ENCODE measurements at places on chromosomes 2 and 18.

- DNase-seq, result peak; percentile 7
Measured at GRCh38 chr2:45380131-45380836, 230.8 kb downstream of the SRBD1 start.

GRCh38 chr2:233964581-233964980 is 47.4 kb downstream of the TRPM8 start:
- DNase-seq, result no peak

DNA sequence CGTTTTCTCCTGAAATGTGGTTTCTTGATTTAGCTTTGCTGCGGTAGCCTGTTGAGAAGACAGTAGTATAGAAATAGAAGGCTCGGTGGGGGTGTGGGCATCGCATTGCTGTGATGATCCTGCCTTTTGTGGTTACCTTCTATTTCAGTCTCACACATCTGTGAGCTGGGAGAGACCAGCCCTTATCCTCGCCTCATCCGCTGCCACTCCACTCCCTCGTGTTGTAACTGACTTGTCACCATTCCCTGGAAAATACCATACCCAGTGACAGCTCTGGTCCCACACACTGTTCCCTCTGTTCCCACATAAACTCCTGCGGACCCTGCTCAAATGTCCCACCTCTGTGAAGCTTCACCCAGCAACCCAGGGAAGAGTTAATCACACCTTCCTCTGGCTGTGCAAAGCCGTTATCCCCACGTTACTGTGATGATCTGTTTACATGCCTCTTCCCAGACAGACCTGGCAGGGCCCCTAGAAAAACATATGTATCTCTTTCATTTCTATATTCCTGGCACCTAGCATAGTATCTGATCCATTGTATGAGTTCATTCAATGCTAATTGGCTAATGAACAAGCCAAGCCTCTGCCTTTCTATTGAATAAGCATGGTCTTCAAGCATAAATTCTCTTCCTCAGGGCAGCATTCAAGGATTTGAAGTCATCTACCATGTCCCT is 114.6 kb downstream of the MAPK4 start:
- DNase-seq, result no peak

- no peak for DNase-seq
Measured at GRCh38 chr18:35397976-35398375, 20.8 kb upstream of the ZNF396 start.

GRCh38 chr2:120606931-120607330 is 128.7 kb upstream of the GLI2 start:
- DNase-seq, result no peak

DNA sequence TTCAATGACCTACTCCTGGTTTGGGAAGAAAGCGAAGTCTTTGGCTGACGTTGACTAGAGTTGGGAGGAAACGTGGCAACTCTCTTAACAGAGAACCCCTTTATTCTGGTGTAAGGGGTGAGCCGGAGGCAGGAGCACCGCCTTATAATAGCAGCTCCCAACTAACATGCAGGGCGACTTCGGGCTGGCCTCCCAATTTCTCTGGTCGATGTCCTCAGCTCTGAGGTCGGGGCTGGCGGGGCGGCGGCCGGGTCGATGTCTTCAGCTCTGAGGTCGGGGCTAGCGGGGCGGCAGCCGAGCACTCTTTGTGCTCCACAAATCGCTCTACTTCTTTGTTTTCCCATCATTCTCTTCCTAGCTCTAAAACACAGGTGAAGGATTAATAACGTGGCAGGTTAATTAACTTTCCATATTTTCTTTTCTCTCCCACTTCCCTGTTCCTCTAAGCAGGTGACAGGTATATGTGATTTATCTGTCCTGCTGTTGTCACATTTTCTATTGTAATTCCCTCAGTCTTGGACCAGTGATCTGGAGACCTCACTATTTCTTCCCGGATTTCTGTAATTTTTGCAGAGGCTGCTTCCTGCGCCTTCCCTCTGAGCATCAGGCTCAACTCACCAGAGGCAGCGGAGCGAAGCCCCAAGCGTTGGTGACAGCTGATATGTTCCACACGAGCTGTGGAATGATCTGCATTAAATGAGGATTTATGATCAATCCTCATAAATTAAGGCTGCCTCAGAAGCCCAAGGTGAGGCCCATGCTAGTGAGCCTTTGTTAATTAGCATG is 64.3 kb downstream of the ACKR3 start:
- no peak for DNase-seq

Measured in RWPE1 (cell line).